ENCODE measurements at places on chromosomes 7 and 10.

- DNase-seq: peak; percentile 69
Observed at GRCh38 chr10:94125856-94126255, 132.1 kb downstream of the PLCE1 start.

DNA sequence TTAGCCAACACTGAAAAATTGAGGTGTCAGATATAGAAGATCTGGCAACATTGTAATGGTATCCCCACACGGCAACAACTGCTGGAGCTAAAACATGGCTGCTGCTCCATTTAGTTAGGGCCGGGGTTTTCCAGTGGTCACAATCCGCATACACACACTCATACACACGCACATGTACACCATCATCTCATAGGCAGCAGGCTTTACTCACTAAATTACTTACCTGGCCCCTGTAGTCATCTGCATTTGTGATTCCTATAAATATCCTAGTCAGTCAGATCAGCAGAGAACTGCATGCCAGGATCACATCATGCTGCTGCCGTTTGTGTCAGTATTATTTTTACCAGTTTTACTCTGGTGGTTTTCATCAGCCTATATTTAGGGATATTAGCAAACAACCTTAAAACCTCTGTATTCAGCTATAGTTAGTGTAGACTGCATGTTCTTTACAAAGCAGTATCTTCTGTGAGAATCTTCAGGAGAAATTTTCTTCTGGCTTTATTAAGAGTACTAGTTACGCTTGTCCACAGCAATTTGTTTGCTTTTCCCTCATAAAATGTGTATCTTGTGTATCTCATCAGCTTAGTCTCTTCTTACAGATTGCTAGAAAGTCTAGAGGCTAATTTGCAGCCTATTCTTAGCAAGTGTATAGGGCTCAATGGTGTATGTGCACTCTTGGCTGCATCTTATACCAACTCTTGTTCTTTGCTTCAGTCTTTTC is 38.3 kb upstream of the PTPN12 start:
- no peak for DNase-seq

DNA sequence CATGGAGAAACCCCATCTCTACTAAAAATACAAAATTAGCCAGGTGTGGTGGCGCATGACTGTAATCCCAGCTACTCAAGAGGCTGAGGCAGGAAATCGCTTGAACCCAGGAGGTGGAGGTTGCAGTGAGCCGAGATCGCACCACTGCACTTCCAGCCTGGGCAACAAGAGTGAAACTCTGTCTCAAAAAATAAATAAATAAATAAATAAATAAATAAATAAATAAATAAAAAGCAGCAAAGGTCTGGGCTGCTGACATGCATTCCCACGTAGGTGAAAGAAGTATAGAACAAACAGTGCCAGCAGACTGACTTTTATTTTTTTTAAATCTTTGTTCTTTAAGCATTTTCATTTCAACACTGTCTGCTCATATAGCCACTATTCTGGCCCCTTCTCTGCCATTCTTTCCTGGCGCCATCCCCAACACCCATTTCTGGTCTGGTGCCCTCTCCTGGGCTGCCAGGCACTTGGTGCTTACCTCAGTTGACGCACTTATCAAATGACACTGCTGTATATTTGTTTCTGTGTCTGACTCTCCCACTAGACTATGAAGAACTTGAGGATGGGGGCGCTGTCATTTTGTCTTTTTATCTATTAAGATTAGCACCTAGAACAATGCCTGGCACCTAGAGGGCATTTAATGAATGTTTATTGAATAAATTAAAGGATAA is 15.6 kb downstream of the FAM107B start:
- DNase-seq: no peak

DNA sequence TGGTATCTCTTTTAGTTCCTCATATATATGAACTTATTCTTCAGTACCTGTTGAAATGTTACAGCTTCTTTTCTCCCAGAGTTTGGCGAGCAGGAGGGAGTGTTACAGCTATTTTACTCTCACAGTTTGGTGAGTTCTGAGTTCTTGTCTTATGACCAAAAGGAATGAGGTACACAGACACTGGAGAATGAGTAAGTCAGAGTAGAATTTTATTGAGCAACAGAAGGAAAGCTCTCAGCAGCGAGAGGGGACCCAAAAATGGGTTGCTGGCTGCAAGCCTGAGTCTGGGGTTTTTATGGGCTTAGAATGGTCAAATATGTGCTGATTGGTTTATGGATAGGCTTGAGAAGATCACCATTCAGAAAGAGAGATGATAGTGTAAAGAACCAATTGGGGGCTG is 175.2 kb downstream of the CDK14 start:
- no peak for DNase-seq

DNA sequence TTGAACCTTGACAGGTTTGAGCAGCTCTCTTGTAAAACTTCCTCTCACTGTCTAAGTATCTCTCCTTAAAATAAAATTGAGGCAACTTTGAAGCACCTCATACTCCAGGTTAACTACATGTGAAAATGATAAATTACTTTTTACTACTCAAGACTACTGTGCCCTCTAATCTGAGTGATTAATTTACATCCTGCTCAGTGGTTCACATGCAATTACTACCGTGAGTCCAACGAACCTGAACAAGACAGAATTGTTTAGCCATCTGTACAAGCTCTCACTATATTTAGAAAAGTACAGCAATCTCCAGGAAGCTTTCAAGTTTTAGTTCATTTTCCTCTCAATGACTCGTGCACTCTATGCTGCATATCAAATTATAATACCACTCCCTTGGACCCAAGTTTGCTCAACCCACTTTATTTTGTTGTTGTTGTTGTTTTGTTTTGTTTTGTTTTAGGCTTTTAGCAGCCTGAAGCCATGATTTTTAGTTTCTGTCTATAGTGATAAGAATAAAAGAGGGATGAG is 21.2 kb downstream of the PDE1C start:
- no peak for DNase-seq

DNA sequence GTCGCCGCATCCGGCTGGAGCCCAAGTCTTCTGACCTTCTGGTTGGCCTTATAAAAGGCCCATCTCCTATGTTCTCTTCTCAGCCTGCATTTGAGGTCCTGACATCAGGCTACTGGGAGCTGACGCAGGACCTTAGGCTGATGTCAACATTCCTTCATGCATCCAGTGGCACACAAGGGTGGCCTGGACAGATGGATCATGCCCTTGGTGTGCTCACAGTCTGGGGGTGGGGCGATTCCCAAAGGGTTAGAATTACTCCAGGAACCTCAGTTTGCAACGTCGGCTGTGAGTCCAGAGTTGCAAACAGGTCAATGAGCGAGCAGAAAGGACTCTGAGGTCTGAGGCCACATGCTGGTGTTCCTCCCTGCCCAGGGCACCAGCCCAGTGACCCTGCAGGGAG is 8.2 kb upstream of the CLIP2 start:
- DNase-seq: peak; percentile 57

GRCh38 chr10:98422182-98422581 is 7.2 kb upstream of the PYROXD2 start:
- no peak for DNase-seq

DNA sequence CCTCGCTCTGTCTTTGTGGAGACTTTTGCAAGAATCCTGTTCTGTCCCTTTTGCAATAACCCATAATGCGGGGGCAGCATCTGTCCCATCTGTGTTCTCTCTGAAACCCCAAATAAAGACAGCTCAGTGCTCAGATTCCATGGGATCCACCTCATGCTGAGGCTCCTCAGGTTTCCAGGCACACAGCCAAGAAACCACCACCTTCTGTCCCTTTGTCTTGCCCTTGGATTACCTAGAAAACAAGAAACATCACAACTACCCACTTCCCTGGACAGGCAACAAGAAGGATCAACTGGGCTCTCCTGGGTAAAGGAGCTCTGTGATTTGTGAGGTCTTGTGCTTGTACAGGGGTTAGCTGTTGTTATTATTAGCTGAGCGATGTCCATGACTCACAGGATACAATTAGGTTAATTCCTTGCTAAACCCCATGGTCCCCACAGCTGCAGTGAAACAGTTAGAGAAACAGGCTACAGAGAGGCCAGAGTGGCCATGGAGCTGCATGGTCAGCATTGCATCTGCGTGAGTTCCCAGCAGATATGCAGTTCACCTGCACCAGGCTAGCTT is 50.2 kb downstream of the CXCL12 start:
- DNase-seq: peak; percentile 80

DNA sequence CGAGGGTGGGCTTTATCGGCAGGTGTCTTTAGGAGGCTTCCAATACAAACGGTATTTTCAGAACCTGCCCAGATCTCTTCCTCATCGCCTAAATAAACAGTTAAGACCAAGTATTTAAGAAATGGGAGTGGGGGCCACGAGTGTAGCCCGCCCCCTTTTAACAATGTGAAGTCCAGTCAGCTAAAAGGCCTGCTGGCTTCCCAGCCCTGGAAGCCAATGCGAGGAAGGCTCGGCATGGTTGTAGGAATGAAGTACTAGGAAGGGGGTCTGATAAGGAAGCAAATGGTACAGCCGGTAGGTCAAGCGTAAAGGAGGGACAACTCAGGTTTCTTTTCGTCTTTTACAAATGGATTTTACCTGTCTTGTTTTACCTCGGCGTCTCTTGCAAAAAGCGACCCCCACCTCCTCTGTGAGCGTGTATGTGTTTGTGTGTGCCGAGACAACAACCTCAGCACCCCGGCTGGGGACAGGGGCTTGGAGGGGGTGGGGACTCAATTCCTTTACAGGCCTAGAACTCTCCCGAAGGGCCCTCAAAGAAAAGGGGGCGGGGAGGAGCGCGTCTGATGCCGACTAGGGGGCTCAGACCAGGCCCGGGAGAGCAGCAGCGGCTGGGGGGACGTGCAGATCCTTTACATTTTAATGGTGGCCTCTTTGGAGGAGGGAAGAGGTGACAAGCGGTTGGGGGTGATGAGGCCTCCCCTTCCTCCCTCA is 147.6 kb downstream of the GPR85 start:
- peak; percentile 6 for DNase-seq

GRCh38 chr10:115963848-115964247 is 309.2 kb downstream of the GFRA1 start:
- no peak for DNase-seq

- no peak for DNase-seq
Observed at GRCh38 chr10:406976-407375, 271.7 kb downstream of the ZMYND11 start.

DNA sequence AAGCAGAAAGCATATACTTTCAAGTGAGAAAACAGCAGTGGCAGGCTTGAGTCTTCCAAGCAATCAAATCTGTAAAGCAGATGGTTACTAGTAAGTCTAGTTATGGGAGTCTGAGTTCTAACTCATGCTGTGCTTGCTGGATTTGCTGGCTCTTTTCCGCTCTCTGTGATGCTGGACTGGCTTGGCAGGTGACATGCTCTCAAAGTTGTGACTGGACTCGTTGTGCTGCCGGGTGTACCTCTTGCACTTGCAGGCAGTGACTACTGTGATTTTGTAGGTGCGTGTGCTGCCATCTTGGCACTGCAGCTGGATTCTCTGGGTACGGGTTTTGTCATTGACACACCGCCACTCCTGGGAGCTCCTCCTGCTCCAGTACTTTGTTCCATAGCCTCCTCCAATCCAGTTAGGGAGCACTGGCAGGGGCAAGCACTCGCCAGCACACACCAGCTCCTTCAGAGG is 3.1 kb downstream of the SOSTDC1 start:
- DNase-seq: no peak

DNA sequence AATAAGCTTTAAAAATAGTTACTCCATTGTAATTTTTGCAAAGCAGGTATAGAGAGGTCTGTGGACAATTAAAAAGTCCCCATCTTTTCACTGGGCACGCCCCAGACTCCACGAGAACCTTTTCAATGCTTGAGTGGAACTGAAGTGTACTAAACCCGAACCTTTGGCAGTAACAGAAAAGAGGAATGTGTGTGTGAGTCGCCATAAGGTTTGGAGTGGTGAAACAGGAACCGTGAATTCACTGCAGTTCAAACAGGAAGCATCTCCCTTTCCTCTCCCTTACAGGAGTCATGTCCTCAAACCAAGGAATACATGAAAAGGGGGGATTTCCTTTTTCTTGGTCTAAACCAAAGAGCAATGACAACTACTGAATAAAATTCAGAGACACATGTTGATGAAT is 23.2 kb downstream of the NDUFB2 start:
- DNase-seq: no peak

- DNase-seq: no peak
Observed at GRCh38 chr7:2967253-2967652, 76.4 kb downstream of the CARD11 start.

- DNase-seq: peak; percentile 75
Observed at GRCh38 chr10:119680650-119681081, 29.5 kb downstream of the BAG3 start.

DNA sequence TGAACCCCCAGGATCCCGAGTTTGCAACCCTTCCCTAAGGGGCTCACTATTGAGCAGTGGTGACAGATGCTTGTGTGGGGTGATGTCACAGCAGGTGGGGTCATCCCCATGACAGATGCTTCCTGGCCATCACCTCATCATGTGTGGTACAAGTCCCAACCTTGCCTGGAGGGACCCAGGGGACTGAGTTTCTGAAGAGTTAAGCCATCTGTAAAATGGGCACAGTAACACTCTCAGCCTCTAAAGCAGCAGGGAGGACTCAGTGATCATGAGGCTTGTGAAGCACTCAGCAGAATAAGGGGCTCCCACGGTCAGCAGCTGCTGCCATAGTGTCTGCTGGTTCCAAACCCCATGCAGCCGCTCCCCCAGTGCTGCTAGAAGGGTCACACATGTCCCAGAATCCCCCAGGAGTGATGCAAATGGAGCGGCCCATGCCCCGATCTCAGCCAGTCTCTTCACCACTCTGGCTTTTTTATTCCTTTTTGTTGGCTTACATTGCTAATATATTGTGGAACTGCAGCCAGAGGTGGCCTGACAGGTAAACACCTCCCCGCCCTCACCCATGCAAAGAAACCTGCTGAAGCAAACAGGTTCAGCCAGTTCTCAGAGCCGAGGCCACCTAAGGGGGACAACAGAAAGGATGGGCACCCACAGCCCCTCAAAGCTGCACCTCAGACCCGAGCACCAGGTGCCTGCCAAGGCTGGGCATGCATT is 102.1 kb upstream of the PDGFA start:
- DNase-seq: no peak

- no peak for DNase-seq
Observed at GRCh38 chr7:86050918-86051317, 592.8 kb upstream of the GRM3 start.

DNA sequence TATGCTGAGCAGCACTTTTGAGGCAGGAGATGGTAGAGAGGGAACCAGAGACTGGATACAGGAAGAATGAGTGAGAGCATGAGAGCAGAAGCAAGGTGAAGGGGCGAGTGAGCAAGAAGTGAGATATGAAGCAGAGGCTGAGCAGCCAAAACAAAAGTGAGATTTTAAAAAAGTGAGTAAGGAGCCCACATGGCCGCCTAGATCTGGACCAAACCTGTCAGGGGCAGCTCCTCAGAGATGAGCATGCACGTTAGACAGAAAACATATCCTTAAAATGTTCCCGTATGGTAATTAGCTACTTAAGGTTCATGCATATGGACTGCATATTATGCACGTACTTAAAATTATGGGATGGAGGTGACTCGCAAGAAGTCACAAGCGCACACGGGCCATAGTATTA is 22.5 kb downstream of the TMEM176A start:
- DNase-seq: no peak

DNA sequence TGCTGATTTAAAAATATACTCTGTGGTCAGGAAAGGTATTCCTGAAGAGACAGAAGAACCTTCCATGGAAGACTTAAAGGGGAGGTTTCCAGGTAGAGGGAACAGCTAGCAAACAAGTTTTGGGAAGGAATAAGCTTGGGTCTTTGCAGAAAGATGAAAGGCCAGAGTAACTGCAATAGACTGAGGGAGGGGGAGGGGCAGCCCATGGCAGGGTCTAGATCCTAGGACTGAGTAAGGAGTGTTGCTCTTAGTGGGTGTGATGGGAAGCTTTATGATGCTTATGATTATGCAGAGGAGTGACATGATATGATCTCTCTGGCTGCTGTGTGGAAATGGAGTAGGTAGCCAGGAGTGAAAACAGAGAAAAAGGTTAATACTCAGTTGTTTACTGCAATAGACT is 90.0 kb upstream of the FEZF1 start:
- no peak for DNase-seq

GRCh38 chr7:18900236-18900635 is 217.2 kb downstream of the TWIST1 start:
- no peak for DNase-seq
